HCT116 (cell line): ENCODE measurements at places on chromosomes 2 and 18.

DNA sequence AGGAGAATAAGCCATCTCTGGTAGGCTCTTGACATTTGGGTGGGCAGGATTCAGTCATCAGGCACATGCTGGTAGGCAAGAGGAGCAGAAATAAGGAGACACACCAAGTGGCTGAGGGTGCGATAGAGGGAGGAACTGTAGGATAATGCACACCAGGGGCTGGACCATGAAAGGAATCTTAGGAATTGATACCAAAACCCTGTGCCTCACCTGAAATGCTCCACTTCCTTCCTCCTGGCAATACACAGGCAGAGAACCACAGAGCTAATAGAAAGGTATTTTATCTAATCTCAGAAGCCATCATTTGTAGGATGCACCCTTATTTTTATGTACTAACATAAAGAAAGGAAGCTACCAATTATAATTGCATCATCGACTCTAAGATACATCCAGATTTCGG lies 4.4 kb upstream of the CYP1B1 start:
- H3K27me3 ChIP-seq = no peaks in the 10 kb centered on the region
- peaks cover 5% of the 10 kb centered on the region for H3K4me1 ChIP-seq
- H3K27ac ChIP-seq = no peak overlapping the region
- H3K4me3 ChIP-seq = no peak overlapping the region
- H3K36me3 ChIP-seq = no peaks in the 10 kb centered on the region

DNA sequence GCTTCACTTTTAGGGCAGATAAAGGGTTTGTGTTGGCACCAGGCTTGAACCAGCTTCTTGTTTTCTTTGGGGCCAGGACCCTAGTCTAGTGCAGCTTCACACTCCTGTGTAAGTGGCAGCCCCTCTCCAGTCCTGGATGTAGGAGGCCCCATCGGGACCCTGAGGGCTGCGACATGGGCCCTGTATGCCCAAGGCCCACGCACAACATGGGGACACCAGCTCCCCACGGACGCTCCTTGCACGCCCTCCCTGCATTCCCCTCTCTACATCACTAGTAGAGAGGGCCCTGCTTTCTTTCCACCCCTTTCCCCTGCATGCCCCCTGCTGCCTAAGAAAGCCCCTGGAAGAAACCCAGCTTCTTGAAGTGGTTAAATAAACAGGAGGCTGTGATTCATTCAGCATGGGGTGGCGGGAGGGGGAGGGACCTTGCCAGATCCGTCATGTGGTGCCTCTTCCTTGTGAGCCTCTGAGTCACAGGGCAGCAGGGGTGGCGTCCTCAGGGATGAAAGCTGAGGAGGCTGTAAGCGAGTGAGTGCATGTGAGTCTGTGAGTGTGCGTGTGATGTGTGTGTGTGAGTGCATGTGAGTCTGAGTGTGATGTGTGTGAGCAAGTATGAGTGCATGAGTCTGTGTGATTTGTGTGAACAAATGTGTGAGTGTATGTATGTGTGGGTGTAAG lies 42.5 kb downstream of the COPS8 start:
- peaks cover 9% of the 10 kb centered on the region; the same call in 1 of the 2 replicates for H3K27me3 ChIP-seq
- DNase-seq = peak; percentile 77
- no peak overlapping the region for H3K4me3 ChIP-seq
- peaks cover 19% of the 10 kb centered on the region for H3K4me1 ChIP-seq
- H3K27ac ChIP-seq = no peak overlapping the region

DNA sequence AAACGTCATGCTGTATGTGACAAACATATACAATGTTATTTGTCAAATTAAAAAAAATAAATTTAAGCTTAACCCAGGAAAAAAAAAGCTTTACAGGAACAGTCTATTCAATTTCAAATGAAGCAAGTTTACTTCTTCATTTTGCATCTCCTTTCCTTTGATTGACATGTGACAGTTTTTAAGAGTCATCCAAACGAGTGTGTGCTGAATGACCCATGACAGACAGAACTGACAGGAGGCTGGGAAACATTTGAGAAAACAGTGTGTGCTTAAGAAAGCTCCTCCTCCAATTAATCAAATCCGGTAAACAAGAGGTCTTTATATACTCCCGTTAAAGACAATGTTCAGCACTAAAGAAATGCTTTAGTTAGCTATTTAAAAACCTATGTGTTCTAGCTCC lies 177.7 kb downstream of the SRBD1 start:
- no peak overlapping the region for H3K4me3 ChIP-seq
- H3K27me3 ChIP-seq = no peaks in the 10 kb centered on the region
- H3K4me1 ChIP-seq = no peaks in the 10 kb centered on the region
- no peak overlapping the region for H3K27ac ChIP-seq
- no peak for DNase-seq
- H3K36me3 ChIP-seq = no peaks in the 10 kb centered on the region

- H3K4me3 ChIP-seq = no peak overlapping the region
- no peaks in the 10 kb centered on the region for H3K27me3 ChIP-seq
- no peaks in the 10 kb centered on the region for H3K36me3 ChIP-seq
- DNase-seq = no peak
These were observed 405.9 kb upstream of the ACVR2A start for GRCh38 chr2:147438882-147439281.

GRCh38 chr2:230748087-230748486 lies 35.4 kb downstream of the CAB39 start:
- H3K36me3 ChIP-seq = no peaks in the 10 kb centered on the region
- H3K4me1 ChIP-seq = no peaks in the 10 kb centered on the region
- no peaks in the 10 kb centered on the region for H3K27me3 ChIP-seq
- no peak overlapping the region for H3K27ac ChIP-seq

GRCh38 chr2:104793966-104794365 lies 59.9 kb upstream of the POU3F3 start:
- no peak for DNase-seq
- H3K27me3 ChIP-seq = peaks cover 29% of the 10 kb centered on the region
- H3K36me3 ChIP-seq = no peaks in the 10 kb centered on the region

DNA sequence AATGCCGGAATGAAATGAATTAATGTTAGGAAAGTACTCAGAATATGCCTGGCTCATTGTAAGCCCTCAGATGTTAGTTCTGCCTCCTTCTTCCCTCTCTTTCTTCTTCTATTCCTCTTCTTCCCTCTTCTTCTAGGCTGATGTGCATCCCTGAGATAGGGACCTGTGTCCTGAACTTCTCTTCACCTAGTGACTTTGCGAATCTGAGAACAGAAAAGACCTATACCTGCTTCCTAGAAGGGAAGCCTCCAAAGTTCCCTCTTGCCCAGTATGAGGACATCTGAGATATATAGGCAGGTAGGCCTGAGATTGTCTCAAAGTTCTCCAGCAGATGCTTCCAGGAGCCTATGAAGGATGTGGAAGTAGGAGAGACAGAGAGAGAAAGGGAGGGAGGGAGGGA lies 8.1 kb upstream of the CYP27A1 start:
- peaks cover 5% of the 10 kb centered on the region for H3K4me1 ChIP-seq
- no peak for DNase-seq
- H3K4me3 ChIP-seq = no peak overlapping the region
- H3K27ac ChIP-seq = no peak overlapping the region

GRCh38 chr2:222433332-222434173 lies 9.2 kb downstream of the SGPP2 start:
- H3K4me3 ChIP-seq = no peak overlapping the region
- H3K27ac ChIP-seq = no peak overlapping the region
- DNase-seq = no peak
- no peaks in the 10 kb centered on the region for H3K27me3 ChIP-seq
- no peaks in the 10 kb centered on the region for H3K36me3 ChIP-seq

GRCh38 chr2:64115808-64116598 lies 28.2 kb downstream of the PELI1 start:
- no peaks in the 10 kb centered on the region for H3K36me3 ChIP-seq
- no peak overlapping the region for H3K4me3 ChIP-seq
- no peaks in the 10 kb centered on the region for H3K27me3 ChIP-seq
- DNase-seq = no peak
- no peak overlapping the region for H3K27ac ChIP-seq

DNA sequence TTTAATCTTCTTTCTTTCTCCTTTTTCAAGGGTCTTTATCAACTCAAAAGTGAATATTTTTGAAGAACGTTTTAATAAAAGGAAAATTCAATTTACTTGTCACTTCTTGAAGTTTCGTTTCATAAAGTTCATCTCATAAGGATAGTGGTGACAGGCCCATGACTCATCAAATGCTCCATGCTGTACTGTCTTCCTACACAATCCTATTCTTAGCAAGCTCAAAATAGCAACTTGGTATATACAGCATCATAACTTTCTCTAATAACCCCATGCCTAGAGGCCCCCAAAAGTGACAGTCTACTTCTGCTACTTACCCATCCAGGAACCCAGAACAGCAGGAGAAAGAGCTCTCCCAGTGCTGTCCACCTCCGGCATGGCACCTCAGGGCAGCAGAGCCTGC lies 7.7 kb downstream of the FBXO15 start:
- DNase-seq = no peak
- H3K4me1 ChIP-seq = peaks cover 11% of the 10 kb centered on the region
- H3K36me3 ChIP-seq = no peaks in the 10 kb centered on the region
- H3K27ac ChIP-seq = no peak overlapping the region
